ENCODE measurements at places on chromosomes 16 and 17. TPM values are rescaled to one million over a fixed set of nuclear protein-coding genes. Genes with fewer than 3 reads are reported as not detected.

Gene IGF2BP1
- total RNA-seq, result not detected

Gene CLEC16A
- total RNA-seq, result 31.1 TPM

DNA sequence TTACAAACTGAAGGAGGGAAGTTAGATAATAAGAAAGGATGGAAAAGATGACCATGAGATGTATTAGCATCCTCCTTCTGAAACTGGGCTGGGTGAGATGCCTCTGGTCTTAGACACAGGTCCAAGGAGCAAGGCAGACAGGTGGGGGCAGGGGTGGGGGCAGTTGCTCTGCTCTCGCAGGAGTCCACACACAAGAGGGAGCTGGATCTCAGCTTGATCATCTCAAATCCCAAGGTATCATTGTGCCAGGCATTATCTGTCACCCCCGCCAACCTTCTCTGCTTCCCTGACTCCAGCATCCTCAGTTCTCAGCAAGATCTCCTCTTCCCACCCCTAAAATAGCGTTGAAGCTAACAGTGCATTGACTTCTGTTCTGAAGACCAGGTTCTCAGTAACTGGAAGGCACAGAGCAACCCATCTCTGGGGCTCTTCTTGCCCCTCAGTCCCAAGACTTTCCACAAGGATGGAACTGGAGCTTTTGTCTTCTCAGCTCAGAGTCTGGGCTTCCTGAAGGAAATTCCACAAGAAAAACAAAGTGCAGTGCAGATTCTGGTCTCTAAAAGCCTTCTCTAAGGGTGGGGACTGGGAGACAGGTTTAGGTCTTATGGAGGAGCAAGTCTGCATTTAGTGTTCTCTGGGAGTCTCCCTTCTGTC lies 1.6 kb downstream of the FLOT2 start:
- peak overlapping the region; percentile 98 for H3K4me3 ChIP-seq
- H3K27me3 ChIP-seq, result no peaks in the 10 kb centered on the region
- H3K4me1 ChIP-seq, result peaks cover 60% of the 10 kb centered on the region
- H3K36me3 ChIP-seq, result peaks cover 34% of the 10 kb centered on the region
- no peak for DNase-seq
- peak overlapping the region; percentile 97 for H3K27ac ChIP-seq

DNA sequence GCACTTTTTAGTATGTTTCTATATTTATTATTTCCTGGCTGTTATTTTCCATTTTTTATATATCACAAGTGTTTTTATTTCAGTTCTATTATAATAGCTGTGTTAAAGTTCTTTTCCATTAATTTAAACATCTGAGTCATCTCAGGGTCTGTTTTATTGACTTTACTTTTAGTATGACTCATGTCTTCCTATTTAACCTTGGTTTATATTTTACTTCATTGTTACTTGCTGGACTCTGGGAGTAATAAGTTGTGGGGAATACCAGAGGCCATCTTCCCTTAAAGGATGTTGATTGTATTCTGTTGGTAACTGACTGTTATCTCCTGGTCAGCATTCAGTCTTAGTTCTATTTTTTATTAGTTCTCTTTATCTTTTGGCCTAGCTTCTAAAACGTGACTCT lies 1508.2 kb downstream of the CDH11 start:
- H3K4me1 ChIP-seq, result no peaks in the 10 kb centered on the region
- DNase-seq, result no peak
- H3K36me3 ChIP-seq, result no peaks in the 10 kb centered on the region
- no peaks in the 10 kb centered on the region for H3K27me3 ChIP-seq
- no peak overlapping the region for H3K4me3 ChIP-seq

DNA sequence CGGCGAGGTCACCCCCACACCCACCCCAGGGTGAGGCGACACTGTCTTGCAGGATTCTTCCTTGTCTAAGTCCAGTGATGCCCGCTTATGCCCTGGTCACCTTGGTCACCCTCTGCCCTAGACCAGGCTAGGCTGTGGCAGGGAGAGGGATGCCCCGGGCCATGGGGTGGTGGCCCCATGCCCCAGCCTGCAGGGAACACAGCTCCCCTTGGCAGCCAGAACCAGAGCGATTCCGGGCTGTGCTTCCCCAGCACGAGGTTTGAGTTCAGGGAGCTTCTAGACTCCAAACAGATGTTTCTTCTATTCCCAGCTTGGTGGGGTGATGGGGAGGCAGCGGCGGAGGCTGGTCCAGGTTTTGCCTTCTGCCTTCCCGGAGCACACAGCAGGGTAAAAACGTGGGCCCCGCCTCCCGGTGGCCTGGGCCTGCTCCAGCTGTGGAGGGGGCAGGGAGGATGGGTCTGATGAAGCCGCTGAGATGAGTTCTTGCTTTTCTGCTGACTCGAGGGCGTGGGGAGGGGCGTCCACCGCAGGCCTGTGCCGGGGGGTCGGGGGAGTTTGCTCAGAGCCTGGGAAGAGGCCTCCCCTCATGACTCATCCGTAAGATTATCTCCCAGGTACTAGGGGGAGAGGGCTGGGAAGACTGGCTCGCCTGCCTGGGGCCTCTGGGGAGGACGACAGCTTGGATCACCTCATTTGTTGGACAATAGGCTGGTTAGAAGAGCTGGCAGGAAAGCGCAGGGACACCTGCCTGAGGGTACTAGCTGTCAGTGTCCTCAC lies 15.4 kb downstream of the SMTNL2 start:
- peaks cover 2% of the 10 kb centered on the region for H3K27me3 ChIP-seq
- no peaks in the 10 kb centered on the region for H3K36me3 ChIP-seq
- H3K27ac ChIP-seq, result no peak overlapping the region
- H3K4me3 ChIP-seq, result no peak overlapping the region
- H3K4me1 ChIP-seq, result peaks cover 3% of the 10 kb centered on the region

Gene PHF23
- total RNA-seq, result 50.4 TPM

Gene OR4D1
- total RNA-seq, result 0.72 TPM

GRCh38 chr16:10250137-10250828 lies 68.1 kb upstream of the GRIN2A start:
- H3K4me3 ChIP-seq, result no peak overlapping the region
- no peaks in the 10 kb centered on the region for H3K4me1 ChIP-seq
- H3K36me3 ChIP-seq, result no peaks in the 10 kb centered on the region
- no peak overlapping the region for H3K27ac ChIP-seq
- DNase-seq, result no peak
- peaks cover 6% of the 10 kb centered on the region for H3K27me3 ChIP-seq

- H3K27me3 ChIP-seq, result peaks cover 12% of the 10 kb centered on the region
- no peak for DNase-seq
- H3K4me3 ChIP-seq, result no peak overlapping the region
- H3K36me3 ChIP-seq, result no peaks in the 10 kb centered on the region
- no peak overlapping the region for H3K27ac ChIP-seq
Observed at GRCh38 chr16:18018376-18018775, 318.2 kb downstream of the NPIPA8 start.

DNA sequence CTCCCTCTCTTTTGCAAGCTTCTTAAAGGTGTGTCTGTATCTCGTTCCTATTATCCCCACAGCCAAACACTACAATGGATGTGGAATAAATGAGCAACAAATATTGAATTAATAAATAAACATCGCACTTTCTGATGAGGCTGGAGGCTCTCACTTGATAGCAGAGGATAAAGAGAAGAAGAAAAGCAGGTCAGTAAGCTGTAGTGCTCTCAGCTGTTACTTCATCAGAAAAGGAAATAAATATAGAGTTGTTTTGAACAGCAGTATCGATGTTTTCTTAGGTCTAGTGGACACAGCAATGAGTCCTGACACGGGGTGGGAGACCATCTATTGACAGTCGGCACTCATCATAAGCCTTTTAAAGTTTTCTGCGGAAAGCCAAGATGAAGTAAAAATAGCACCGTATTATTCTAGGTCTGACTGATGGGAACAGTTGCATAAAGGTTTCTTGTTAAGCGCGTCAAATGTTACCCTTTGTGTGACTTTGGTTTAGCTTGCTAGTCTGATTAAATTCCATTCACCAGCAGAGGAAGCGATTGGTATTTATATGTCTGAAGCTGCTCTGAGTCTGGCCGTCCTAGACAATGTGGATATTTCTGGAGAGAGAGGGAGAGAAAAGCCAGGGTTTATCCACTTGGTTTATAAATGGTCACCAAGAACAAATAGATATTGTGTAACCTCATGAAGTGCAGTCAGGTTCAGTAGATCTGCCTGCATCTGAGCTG lies 646.1 kb downstream of the CDH11 start:
- no peak overlapping the region for H3K27ac ChIP-seq
- no peaks in the 10 kb centered on the region for H3K27me3 ChIP-seq
- no peak for DNase-seq
- no peak overlapping the region for H3K4me3 ChIP-seq

DNA sequence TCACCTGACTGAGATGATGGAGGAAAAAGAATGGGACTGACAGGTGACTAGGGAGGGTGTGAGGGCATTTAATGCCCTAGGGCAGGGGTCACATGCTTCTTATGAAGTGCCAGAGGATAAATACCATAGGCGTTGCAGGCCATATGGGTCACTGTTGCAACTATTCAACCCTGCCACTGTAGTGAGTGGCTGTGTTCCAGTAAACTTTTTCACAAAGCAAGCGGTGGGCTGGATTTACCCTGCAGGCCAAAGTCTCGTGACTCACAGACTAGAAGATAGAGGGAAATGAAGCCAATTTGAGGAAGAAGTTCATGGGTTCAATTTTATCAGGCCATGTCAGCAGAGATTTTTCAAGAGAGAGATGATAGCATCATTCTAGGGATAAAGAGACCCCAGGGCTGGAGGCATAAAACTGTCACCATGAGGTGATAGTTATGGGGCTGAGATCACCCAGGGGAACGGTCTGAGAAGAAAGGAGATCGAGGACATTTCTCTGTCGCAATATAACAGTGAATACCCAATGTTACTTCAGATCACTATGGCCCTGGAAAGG lies 8.6 kb downstream of the ARHGAP17 start:
- H3K27ac ChIP-seq, result no peak overlapping the region
- H3K27me3 ChIP-seq, result no peaks in the 10 kb centered on the region
- H3K4me1 ChIP-seq, result peaks cover 41% of the 10 kb centered on the region
- peaks cover 19% of the 10 kb centered on the region for H3K36me3 ChIP-seq
- DNase-seq, result no peak
- H3K4me3 ChIP-seq, result no peak overlapping the region
